ENCODE measurements at places on chromosomes 1 and 21.

DNA sequence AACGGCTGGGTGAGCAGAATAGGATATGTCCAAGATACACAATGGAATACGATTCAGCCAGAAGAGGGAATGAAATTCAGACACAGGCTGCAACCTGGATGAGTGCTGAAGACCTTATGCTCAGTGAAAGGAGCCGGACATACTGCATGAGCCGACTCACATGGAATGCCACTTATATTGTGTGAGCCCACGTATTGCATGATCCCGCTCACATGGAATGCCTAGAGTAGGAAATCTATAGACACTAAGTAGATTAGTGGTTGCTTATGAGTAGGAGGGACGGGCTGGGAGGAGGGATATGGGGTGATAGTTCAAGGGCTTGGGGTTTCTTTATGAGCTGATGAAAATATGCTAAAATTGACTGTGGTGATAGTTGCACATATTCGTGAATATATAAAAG is 26.8 kb downstream of the TMPRSS2 start:
- DNase-seq: peak; percentile 72

GRCh38 chr1:1825217-1825616 is 46.9 kb upstream of the NADK start:
- DNase-seq: no peak

- peak; percentile 94 for DNase-seq
Measured at GRCh38 chr1:11158720-11159321, 30.3 kb upstream of the ANGPTL7 start.

GRCh38 chr1:1461721-1462317 is 9.7 kb upstream of the ATAD3B start:
- no peak for DNase-seq

DNA sequence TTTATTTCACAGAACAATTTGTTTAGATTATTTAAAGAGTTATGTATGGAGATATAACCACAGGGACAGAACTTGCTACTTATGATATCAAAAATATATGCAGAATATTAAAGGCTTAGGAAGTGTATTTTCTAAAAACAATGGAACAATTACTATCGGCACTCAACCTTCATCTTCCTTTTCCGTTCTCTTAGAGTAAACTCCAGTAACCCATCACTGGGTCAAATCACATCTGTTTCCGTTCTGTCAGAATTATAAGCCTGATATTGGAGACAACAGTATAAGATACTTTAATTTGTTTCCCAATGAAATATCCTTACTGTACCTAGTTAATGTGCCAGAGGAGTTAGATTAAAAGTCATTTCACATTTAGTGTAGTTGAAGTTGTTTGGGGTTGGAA is 32.2 kb downstream of the DTL start:
- no peak for DNase-seq

DNA sequence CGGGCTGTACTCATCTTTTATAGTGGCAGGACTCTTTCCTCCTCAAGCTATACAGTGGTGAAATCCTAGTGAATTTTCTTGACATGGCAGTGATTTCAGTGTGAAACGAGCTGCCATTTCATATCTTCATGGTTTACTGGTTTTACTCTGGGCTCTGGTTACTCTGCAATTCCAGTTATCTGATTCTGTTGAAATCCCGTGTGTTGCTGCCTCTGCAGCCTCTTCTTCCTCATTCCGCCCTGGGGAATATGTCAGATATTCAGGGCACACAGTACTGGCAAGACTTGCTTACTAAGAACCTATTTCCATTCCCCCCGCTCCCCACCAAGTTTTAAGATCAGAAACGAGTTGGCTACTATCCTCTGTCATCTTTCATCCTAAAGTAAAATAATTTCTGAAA is 7.9 kb upstream of the OR2B11 start:
- no peak for DNase-seq

DNA sequence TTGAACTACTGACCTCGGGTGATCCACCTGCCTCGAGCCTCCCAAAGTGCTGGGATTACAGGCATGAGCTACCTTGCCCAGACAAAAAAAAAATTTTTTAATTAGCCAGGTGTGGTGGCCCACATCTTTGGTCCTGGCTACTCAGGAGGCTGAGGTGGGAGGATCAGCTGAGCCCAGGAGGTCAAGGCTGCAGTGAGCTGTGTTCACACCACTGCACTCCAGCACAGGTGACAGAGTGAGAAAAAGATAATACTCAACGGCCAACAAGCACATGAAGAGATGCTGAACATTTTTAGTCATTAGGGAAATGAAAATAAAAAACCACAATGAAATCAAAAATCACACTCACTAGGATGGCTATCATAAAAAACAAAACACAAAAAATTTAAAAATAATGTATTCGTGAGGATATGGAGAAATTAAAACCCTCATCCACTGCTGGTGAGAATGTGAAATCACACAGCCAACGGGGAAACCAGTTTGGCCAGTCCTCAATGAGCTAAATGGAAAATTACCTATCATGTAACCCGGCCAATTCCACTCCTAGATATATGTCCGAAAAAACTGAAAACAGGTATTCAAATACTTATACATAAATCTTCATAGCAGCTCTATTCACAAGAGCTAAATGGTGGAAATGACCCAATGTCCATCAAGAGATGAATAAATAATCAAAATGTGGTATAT is 41.2 kb downstream of the ENAH start:
- DNase-seq: no peak

GRCh38 chr1:9595156-9595967 is 6.7 kb downstream of the TMEM201 start:
- DNase-seq: no peak

GRCh38 chr1:70667494-70668170 is 256.6 kb downstream of the CTH start:
- DNase-seq: peak; percentile 27

DNA sequence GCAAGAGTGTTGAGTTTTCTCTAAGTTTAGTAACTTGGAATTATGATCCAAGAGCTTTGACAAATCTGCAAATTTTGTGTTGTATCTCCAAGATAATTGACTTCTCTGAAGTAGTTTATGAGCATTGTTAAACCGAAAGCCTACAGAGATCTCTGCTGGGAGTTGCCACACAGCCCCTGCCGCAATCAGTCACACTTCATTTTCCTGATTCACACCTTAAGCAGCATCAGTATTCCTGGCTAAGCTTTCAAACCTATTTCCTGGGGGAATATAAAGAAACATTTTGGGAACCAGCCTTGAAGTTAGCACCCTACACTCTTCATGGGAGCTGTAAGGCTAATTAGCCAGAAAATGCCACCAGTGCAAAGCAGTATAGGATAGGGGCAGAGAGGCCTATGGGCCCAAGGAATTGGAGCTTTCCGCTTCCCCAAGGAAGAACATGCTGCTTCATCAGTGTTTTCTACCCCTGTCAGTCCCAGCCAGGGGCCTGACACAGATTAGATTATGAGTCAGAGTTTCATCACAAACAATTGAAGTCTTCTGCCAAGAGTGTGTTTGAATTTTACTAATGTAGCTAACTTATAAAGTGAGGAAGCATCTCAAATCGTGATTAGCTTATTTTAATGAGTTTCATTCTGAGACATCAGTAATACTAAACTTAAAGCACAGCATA is 23.2 kb upstream of the CACYBP start:
- DNase-seq: peak; percentile 46

- DNase-seq: peak; percentile 26
Measured at GRCh38 chr1:7108251-7108650, 323.0 kb downstream of the CAMTA1 start.

DNA sequence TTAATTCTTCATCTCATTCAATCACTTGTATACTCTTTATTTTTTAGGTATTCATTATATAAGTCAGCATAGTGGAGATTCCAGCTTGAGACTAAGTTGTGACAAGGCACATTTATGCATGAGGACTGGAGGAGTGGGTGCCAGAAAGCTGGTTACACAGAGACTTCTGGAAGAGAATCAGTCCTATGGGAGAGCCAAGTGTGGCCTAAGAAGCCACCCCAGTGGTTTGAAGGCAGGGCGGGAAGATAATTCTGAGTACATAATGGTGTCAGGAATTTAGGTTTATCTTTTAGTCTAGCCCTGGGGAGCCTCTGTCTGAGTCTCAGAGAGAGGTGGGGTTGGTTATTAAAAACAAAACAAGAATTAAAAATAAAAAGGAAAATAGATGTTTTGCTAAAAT is 83.0 kb downstream of the SPAG17 start:
- no peak for DNase-seq

DNA sequence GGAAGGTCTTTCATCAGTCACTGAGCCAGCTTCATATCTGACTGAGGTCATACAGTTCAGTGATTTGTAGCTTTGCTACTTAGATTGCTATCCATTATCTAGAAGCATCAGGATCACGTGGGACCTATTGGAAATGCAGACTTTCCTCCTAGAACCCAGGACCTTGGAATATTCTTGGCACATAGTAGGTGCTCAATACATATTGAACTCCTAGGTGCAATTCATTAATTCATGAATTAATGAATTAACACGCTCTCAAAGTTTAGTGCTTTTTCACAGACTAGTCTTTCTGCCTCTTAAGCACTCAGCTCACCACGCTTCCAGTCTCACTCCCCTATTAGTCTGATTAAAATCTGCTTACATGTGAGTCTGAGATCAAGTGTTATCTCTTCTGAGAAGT is 12.1 kb downstream of the METTL18 start:
- DNase-seq: no peak

GRCh38 chr1:25784575-25785051 is 15.4 kb upstream of the SELENON start:
- DNase-seq: peak; percentile 69

- peak; percentile 40 for DNase-seq
Measured at GRCh38 chr1:183069562-183070216, 46.5 kb downstream of the LAMC1 start.

DNA sequence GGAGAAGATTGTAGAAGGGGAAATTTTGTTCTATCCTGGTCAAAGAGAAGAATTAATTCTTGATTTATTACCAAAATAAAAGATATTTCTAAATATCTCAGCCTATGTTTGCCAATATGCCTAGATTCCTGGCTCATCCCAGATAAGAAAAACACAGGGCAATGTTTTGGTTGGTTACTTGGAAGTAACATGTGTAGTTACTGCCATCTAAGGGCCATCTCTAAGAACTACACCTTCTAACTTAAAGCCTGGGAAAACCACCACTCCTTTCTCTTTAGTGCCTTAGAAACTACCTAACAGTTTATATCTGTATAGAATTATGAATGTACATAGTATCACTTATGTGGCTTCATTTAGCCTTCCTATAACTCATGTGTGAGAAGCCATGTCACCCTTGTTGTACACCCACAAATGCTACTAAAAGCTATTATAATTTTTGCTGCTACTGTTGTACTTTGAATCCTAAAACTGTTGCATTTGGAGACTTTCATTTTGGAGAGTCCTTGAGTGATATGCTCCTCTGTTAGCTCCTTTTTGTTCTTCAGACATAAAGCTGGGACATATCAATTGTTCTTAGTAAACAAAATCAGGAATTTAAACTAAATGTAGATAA is 4.5 kb downstream of the AIM2 start:
- peak; percentile 62 for DNase-seq

GRCh38 chr1:86774305-86775295 is 70.2 kb downstream of the SH3GLB1 start:
- peak; percentile 96 for DNase-seq

DNA sequence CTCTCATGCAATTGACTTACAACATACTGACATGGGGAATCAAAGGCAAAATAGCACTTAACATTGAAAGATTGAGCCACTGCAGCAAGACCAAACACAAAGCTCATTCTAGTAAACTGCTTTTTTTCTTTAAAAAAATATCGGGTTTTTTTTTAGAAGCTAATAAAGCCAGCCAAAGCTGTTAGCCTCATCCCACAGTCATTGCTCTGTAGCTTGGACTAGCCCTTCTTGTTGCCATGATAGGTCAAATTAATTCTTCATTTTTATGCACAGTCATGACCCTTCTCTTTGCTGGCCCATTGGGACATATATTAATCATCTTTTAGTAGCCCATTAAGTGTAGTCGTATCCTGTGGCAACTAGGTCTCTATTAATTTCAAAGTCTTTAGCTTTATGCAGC is 231.3 kb downstream of the ADGRL2 start:
- DNase-seq: no peak

- peak; percentile 55 for DNase-seq
Measured at GRCh38 chr1:157154940-157155514, 16.8 kb upstream of the ETV3 start.

DNA sequence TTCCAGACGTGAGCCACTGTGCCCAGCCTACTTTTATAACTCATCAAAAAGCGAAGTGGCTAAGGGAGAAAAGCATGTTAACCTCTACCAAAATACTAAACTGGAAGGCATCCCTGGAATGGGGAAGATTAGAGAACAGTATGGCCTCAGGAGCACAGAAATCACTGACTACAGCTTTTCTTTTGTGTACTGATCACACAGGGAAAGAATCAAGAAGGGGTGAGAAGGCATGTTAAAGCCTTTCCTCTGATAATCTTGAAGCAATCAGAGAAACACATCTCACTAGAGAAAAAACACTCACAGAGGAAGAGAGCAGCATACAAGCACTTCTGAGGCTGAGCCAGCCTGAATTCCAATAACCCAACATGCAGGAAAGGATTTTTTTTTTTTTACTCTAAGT is 10.7 kb downstream of the PCAT6 start:
- DNase-seq: peak; percentile 58

- no peak for DNase-seq
Measured at GRCh38 chr1:150875197-150876118, 941 bp downstream of the ARNT start.

GRCh38 chr1:25559031-25559430 is 15.6 kb downstream of the LDLRAP1 start:
- DNase-seq: no peak

GRCh38 chr21:43932005-43932404 is 67.0 kb downstream of the AGPAT3 start:
- no peak for DNase-seq

DNA sequence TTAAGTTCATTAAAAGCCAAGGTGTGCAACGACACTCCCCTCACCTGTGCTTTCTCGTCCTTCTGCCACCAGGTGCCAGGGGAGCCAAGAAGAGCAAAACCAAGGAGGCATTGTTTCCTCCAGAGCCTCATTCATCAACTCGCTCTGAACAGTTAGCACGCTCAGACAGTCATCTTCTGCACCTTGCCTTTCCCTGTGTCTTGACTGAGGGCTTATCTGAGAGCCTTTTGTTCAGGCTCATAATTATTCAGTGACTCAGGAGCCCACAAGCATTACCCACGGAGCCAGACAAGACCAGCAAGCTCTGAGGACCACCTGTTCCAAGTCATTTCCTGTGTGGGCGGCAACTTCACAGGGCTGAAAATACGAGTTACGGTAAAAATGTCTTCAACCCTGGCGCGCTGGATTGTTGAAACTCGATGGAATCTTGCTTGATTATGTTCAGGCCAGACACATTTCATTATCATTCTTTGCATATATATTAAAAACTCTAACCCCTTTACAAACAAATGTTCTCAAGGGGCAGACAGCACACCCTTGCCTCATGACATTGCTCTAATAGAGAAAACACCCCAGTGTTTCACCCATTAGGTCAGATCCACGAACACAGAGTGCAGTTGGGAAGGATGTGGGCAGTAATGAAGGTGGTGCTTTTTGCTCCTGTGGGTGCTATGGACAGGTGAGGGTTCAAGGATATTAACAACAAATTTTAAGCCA is 89.7 kb upstream of the RUNX1 start:
- peak; percentile 82 for DNase-seq

- DNase-seq: no peak
Measured at GRCh38 chr1:89590341-89591080, 42.4 kb upstream of the LRRC8C start.

GRCh38 chr1:195376190-195376589 is 1232.0 kb downstream of the KCNT2 start:
- DNase-seq: peak; percentile 13

All from EL (cell line).